ENCODE measurements at places on chromosomes 2 and 18.

GRCh38 chr2:191691898-191692297, 14.0 kb downstream of the NABP1 start:
- no peak for DNase-seq

GRCh38 chr2:227783404-227784138, 30.1 kb upstream of the CCL20 start:
- DNase-seq, result no peak

- DNase-seq, result no peak
Observed at GRCh38 chr2:123500346-123500745, 524.7 kb upstream of the CNTNAP5 start.

- DNase-seq, result no peak
Observed at GRCh38 chr2:108833219-108833618, 46.6 kb downstream of the CCDC138 start.

DNA sequence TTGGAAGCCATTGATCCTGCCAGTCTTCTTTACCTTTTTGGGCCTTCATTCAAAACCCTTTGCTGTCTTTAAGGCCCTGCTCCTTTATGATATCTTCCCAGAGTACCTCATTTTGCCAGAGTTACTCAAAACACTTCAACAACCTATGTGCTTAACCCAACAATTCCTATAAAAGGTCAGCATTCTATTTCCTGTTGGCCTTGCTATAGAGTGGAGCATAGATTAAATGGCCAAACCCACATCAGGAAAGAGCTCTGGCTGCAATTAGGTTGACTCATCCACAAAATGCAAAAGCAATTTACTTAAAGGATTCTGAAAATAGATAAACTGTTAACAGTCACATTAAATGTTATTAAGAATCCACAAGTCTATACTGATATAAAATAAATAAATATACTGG, 21.2 kb downstream of the MRPL33 start:
- DNase-seq, result no peak

GRCh38 chr2:140353541-140353940, 1573.4 kb upstream of the NXPH2 start:
- DNase-seq, result no peak

DNA sequence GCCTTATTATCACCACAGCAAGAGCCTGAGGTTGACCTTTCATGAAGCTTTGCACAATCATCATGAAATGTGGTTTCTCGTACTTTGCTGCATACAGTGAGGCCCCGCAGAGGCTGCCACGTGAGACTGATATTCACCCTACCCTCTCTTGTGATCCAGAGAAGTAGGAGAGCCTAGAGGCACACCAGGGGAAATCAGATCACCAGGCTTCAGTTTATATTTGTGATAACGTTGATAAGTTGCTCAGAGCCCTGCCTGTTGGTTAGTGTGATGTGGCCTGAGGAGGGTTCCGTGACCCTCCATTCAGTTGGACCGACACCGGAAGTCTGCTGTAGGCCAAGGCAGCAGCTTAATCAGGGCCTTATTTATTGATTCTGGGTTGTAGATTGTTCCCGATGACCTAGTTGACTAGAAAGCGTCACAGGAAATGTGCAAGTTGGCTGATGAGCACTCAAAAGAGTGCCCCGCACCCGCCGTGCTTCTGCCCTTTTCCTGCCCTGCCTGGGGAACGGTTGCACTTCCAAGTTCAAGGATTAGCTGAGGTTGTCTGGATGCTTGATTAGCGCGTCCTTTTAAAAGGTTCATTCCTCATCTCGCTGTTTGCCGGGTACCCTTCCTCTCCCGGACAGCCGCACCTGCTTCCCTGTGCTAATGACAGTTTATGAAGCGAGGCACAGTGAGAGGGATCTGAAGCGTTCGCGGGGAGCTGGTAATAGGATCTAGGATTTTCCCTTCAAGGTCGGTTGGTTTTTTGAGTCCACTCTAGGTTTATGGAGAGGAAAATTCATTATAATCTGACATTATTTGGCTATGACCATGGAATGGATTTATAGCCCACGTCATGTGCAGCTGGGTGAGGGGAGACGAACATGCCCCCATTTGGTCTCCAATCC, 146.4 kb downstream of the SH3RF3 start:
- no peak for DNase-seq

GRCh38 chr2:222241128-222241870, 57.5 kb downstream of the PAX3 start:
- DNase-seq, result no peak

DNA sequence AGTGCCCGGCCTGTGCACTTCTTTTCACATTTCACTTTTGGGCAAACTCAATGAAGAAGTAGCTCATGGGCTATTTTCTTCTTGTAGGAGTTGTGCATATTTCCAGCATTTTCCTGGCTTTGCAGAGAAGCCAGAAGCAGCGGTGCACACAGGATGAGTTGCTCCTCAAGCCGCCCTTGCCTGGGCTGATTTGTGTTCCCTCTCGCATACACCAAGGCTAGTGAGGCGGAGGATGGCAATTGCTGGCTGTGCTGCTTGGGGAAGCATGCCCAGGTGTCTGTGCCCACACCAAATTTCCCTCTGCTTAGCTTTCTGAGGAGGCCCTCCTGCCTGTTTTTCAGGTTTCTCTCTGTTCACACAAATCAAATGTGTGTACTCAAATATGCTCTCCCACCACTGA, 85.4 kb upstream of the TMEM200C start:
- no peak for DNase-seq

DNA sequence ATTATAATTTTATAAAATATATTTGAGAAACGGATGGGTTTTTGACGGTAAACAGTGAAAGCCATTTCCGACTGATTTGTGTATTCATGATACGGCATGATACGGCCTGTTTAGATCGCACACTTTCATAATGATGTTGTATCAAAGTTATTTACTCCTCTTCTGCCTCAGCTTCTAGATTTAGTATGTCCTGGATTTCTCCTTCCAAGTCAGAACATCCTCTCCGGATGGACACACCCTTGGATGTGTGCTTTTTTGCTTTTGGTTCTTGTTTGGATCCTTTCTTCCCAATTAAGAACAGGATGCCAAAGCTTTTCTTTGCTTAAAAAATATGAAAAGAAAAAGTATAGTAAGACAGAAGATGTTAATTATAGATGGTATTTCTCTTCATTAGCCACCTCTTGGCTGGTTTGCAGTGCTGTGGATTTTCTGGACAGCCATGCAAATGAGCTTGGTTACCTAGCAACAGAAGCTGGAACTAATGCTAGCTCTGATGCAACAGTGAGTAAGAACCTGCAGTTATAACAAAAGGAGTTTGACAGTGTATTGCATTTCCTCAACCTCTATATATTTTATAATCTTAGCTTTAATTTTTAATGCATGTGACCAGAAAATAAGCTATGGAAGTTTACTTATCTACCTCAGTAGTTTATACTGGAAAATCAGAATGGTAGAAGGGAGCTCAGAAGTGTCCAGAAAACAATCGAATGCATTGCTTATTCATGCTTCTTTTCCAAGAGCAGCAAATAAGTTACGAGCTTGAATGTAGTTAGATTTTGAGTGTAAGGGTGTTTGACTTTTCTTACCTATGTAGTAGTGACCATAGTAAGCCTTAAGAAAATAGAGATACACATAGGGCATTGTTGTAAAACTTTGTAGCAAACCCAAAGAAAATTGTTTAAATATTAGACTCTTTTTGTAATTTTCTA, 27.9 kb downstream of the RMND5A start:
- DNase-seq, result no peak

GRCh38 chr2:111239581-111240249, 119.0 kb downstream of the BCL2L11 start:
- DNase-seq, result no peak

GRCh38 chr2:184849516-184849915, 251.2 kb downstream of the ZNF804A start:
- no peak for DNase-seq

GRCh38 chr2:158202161-158202815, 100.6 kb downstream of the UPP2 start:
- no peak for DNase-seq

DNA sequence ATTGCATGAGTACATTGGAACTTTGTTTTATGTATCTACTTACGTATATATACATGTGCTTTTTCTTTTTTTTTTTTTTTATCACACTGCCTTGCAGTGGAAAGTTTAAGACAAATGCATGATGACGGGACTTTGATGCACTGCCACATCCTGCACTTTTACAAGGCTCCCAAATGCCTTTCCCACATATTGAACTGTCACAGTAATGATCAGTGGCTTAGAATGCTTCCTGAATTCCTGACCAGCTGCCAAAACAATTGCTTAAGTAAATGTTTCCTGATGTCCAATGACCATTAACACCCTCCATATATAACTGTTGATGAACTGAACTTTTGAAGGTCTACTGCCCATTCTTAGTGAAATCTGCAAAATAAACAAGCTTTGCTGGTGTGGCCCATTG, 60.2 kb downstream of the LYPD6B start:
- DNase-seq, result no peak

DNA sequence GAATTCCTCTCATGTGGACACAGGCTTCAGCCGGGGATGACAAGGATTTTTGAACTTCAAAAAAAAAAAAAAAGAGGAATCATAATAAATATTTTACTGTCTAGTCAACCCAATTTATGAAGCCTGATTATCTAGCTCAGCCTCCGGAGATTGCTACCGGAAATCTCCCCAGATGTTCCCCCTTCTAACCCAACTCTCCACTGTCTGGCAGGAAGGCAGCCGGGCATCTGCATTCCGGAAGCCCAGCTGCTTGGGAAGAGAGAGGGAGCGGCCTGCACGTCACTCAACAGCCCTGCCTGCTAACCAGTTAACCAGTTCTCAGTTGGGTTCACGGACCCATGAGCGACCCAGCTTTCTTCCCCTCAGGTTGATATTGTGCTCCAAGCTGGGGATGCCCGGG, 87.2 kb upstream of the POU3F3 start:
- DNase-seq, result no peak

DNA sequence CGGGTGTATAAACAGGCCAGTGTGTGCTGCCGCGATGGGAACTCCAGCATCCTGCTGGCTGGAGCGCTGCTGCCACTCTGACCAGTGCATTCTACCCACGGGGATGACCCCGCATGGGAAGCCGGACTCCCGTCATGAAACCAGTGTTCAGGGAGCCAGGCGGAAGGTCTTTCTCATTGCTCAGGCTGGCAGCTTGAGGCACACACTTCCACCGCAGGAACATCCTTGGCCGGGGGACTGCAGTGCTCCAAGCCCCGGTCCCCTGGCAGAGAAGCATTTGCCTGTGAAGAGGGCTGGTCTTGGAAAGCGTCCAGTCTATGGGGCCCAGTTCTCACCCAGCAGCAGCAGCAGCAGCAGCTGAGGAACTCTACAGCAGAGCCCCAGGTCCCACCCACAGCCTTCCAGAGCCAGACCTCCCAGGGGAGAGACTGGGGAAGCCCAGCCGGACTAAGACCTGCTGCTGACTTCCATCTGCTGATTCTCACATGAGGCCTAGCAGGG, 235.9 kb downstream of the KLHL29 start:
- no peak for DNase-seq

DNA sequence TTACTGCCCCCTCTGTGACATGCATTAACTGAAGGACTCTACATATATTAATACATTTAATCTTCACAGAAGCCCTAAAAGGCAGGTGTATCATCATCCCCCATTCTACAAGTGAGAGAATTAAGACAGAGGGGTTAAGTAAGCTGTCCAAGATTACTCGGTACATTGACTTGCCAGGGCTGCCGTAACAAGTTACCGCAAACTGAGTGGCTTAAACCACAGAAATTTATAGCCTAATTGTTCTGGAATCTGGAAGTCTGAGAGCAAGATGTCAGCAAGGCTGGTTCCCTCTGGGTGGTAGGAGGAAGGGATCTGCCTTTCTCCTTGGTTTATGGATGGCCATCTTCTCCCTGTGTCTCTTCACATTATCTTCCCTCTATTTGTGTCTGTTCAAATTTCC, 605.5 kb downstream of the EPHA4 start:
- DNase-seq, result no peak

DNA sequence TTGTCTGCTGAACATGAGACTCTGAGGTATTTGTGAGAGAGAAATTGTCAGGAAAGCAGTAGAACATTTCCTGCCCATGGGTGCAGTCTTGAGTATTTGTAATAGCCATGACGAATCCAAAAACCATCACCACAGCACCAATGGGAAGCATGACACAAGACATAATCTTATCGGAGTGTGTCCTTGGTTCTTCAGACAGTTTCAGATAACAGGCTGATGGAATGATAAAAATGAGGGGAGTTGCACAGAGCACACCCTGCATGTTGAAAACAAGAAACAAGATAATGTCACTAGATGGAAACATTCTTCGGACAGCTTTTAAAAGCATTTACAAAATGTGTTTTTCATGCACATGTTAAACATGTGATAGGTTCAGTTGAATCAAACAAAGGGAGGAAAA, 56.9 kb downstream of the SLC38A11 start:
- DNase-seq, result no peak

GRCh38 chr2:54081574-54081973, 33.8 kb upstream of the ACYP2 start:
- no peak for DNase-seq

DNA sequence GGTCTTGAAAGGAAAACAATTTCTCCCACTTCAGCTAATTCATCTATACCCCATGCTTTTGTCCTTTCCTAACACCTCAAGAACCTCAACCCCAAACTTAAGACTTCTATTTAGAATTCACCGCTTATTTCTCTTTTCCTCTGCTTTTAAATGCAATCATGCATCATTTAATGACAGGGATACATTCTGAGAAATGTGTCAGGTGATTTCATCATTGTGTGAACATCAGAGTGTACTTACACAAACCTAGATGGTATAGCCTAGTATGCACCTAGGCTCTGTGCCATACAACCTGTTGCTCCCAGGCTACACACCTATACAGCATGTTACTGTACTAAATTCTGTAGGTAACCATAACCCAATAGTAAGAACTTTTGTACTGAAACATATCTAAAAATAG, 22.9 kb downstream of the ARL5A start:
- DNase-seq, result no peak

DNA sequence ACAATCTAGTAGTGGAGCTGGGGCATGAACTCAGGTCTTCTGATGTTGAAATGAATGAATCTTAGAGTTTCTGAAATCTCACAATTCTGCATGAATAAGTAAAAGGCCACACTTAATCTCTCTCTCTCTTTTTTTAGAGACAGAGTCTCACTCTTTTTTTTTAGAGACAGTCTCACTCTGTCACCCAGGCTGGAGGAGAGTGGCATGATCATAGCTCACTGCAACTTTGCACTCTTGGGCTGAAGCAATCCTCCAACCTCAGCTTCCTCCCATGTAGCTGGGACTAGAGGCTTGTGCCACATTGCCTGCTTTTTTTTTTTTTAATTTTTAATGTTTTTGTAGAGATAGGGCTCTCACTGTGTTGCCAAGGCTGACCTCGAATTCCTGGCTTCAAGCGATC, 68.9 kb upstream of the THOC1 start:
- DNase-seq, result no peak

All from activated naive CD4-positive, alpha-beta T cell (primary cell).